Hippocampal formation (tissue), 2 donors: ENCODE measurements at places on chromosomes 16 and 17.

DNA sequence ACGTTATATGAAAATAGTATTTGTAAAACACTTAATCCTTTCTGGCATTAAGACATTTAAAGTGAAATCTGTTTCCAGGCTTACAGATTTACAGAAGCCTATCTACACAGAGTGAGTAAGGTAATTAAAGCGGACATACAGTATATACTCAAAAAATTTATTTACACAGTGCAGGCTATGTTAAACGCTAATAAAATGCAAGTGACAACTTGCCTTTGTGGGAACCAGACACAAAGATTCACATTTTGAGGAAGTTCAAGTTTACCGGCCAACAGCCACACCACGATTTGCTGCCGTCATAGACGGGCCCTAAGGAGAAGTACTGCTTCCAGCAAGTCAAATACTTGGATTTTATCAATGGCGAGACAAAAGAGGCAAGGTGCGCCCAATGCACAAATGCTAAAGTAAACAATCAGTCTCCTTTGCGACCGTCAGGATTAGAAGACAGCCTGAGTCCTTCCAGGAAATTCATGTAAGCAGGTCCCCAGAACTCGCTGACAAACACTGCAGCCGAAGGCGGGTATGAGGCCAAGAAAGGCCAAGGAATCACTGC, 801 bp downstream of the VPS35 start:
- DNase-seq, result peak; percentile 19

- no peak for DNase-seq
These were observed 12.4 kb downstream of the MRPL58 start for GRCh38 chr17:75024686-75025397.

- peak; percentile 36 for DNase-seq
These were observed 6.3 kb downstream of the CMTM4 start for GRCh38 chr16:66690106-66690847.

GRCh38 chr17:28712032-28712704, 480 bp upstream of the PROCA1 start:
- no peak for DNase-seq

- no peak for DNase-seq
These were observed 1.5 kb downstream of the ITGAL start for GRCh38 chr16:30474074-30474452.

DNA sequence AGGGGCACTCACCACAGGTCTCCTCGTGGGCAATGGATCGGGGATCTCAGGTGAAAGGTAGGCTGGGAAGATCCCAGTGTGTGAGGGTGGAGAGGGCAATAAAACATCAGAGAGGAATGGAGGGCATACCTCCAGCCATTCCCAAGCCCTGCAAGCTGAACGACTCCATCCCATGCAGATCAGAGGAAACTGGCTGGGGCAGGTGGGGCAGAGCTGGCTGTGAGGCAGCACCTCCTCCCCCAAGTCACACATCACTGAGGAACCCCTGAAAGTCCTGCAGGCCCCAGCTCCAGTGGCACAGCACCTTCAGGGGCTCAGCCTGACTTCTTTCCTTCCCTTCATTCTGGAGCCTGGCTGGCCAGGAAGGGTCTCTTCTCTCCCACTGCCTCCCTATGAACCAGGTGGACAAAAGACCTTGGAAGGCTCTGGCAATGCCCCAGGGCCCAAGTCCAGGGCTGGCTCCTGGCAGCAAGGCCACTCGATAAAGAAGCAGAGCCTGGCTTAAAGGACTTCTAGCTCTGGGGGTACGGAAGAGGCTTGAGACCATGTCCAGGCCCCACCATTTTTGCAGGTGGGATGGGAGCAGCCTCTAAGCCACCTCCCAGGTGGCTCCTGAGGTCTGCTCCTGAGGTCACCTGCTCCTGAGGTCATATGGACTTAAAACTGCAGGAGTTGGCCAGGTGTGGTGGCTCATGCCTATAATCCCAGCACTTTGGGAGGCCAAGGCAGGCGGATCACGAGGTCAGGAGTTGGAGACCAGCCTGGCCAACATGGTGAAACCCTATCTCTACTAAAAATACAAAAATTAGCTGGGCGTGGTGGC, 13.5 kb upstream of the TMEM208 start:
- no peak for DNase-seq

- DNase-seq, result no peak
These were observed 77.2 kb downstream of the AATF start for GRCh38 chr17:37025847-37026530.

- DNase-seq, result no peak
These were observed 19.3 kb upstream of the RBFOX3 start for GRCh38 chr17:79630126-79630525.

DNA sequence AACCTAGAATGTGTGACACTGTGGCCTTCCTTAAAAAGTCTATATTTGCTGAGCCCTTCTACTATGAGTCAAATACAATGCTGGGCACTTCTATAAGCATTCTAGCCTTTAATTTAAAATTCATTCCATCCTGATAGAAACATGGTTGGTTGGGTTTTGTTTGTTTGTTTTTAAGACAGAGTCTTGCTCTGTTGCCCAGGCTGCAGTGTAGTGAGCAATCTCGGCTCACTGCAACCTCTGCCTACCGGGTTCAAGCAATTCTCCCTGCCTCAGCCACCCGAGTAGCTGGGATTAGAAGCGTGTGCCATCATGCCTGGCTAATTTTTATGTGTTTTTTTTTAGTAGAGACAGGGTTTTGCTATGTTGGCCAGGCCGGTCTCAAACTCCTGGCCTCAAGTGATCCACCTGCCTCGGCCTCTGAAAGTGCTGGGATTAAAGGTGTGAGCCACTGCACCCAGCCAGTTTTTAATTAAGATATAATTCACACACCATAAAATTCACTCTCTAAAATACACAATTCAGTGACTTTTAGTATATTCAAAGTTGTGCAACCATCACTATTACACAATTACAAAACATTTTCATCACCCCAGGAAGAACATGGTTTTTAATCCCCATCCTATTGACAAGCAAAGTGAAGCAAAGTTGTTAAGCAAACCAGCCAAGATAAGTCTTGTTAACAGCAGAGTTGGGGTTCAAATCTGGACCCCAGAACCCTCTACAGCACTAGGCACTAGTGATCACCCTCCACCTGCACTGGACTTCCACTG, 42.8 kb downstream of the CMTM4 start:
- DNase-seq, result no peak

DNA sequence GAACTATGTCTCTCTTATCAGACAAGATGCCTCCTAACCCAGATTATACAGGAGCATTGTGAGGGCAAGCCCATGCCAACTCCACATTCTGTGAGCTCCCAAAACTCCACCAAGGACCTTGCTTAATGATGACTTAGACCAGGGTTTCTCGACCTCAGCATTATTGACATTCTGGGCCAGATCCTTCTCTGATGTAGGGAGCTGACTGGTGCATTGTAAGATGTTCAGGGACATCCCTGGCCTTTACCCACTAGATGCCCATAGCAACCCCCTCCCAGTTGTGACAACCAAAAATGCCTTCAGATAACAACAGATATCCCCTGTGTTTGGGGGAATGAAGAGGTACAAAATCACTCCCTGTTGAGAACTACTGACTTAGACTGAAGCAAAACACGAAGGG, 43.6 kb downstream of the HOXB1 start:
- no peak for DNase-seq

DNA sequence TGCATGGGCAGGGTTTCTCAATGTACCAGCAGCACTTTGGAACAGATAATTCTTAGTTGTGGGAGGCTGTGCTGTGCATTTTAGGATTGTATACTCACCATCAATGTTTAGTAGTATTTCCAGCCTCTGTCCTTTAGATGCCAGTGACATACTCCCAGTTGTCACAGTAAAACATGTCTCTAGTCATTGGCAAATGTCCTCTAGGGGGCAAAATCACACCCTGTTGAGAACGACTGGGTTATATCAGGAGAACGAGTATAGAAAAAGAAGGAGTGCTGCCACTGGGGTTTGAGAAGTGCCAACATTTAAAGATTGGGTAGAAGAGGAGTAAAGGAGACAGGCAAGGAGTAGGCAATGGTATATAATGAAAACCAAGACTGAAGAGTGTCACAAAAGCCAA, 37.9 kb upstream of the SMIM36 start:
- DNase-seq, result no peak

- DNase-seq, result peak; percentile 35
These were observed 5.8 kb upstream of the ALDH3A1 start for GRCh38 chr17:19753661-19754463.

GRCh38 chr16:23016368-23016767, 132.9 kb downstream of the USP31 start:
- no peak for DNase-seq

DNA sequence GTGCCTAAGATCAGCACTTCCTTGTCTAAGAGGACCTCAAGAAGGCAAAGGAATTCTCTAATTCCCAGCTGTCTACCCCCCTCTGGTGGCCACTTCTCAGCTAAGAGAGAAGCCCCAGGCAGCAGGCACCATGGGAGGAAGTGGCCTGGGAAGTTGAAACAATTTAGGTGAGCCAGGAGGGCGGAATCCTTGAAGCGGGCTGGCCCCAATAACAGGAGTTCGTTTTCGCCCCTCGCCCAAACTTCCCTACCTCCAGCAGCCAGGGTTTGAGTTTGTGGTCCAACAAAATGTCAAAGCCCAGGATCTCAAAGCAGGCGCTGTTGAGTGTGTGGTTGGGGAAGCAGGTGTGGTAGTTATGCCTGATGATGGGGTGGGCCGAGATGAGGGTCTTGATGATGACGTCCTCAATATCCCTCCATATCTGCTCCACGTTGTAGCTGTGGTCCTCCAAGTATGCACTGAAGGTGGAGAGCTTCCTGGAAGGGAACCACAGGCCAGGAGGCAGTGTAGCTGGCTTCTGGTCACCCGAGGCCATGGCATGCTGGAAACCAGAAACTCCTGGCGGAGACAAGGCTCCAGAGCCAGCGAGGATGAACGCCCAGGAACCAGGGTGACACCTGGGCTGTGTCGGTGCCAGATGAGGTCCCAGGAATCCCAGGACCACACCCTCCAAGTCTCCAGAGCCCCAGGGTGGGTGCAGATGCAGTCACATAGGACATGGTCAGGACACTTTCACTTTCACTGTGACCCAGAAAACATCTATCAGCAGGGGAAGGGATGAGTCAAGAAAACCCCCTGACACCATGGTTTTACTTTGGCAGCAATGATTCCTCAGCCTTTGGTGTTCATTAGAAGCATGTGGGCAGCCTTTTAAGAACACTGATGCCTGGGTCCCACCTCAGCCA, 25.6 kb downstream of the TTLL6 start:
- peak; percentile 34 for DNase-seq

DNA sequence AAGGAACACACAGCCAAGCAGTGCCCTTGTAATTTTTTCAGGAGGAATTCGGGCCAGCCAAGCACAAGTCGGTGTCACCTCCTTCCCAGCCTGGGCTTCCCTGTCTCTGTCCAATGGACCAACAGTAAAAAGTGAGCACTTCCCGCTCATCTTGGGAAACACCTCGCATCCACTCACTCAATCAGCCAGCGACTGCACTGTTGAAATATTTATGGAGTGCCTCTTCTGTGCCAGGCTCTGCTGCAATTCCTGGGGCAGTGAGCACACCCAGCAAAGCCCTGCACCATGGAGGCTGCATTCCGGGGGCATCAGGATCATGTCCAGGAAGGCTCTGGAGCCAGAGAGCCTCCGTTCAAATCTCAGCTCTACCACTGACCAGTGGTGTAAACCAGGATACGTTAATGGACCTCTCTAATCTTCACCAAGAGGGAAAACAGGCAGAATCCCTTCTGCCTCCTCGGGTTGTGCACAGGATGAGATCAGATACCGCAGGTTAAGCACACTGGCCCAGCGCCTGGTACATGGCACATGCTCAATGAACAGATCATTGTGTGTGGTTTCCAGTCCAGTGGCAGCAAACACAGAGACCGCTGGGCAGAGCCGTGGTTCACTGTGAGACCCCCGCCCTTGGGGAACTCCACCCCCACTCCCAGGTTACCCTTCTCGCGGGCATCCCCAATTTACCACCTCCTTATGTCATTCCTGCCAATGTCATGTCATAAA, 194.3 kb downstream of the ZNF423 start:
- no peak for DNase-seq

- DNase-seq, result no peak
These were observed 27.7 kb downstream of the CDIP1 start for GRCh38 chr16:4510747-4511426.

GRCh38 chr16:34803683-34804416, 1344.4 kb downstream of the TP53TG3F start:
- DNase-seq, result no peak

DNA sequence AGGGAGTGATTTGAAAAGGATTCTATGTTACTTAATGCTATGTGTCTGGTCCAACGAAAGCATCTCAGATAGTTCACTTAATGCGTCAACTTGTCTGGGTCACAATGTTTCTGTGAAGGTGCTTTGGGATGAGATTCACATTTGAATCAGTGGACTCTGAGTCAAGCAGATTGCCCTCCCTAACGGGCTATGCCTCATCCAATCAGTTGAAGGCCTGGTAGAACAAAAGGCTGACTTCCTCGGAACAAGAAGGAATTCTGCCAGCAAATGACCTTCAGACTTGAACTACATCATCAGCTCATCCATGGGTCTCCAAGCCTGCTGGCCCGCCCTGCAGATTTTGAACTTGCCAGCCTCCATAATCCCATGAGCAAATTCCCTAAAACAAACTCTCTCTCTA, 15.2 kb downstream of the EMP2 start:
- DNase-seq, result no peak

DNA sequence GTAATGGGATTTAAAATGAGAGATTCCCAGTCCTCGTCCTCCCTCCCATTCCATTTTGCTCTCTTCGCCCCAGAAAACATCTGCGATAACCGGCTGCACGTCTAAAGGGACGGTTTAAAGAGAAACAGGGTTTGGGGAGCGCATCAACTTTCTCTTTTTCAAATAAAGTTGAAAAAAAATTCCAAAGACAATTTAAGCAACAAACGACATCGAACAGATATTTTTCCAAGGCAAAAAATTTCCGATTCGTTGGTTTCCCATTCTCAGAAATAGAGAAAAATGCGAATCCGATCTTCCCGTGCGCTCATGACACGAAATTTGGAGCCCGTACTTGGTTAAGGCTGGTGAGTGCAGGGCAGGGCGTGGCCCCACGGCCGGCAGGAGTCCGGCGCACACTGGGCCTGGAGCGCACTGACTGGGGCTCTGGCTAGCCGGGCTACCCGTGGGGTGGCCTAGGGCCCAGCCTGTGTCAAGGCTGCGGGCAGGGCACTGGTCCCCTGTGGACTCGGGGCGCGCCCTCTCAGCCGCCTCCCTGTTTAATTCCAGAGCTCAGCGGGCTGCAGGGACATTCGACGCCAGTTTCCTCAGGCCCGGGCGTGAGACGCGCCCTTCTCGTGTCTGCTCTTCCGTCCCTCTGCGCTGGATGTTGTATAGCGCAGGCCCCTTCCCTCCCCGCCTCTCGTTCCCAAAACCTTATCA, 17.9 kb upstream of the ZFHX3 start:
- no peak for DNase-seq

- DNase-seq, result no peak
These were observed 159.6 kb upstream of the MPHOSPH6 start for GRCh38 chr16:82329504-82330192.

DNA sequence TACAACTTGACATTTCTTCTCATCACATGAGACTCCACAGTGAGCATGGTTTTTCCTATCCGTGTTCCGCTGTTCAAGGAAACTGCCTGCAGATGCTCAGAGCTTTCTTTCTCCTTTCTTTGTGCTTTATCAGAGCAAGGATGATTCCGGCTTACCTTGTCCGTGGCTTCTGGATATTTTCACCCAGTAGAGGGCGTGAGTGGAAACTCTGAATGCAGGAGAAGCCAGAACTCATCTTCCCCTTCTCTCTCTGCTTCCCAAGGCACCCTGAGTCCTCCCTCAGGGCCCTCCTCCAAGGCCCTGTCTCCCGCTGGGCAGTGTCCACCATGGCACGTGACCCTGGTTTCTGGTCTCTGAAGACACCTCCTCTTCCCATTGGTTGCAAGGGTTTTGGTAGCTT, 721.1 kb upstream of the RBFOX1 start:
- no peak for DNase-seq
